ENCODE measurements at places on chromosomes 2 and 18.

GRCh38 chr18:78981989-78982620, 2.5 kb downstream of the SALL3 start:
- no peak for DNase-seq

GRCh38 chr2:120110062-120110362, 97.1 kb downstream of the EPB41L5 start:
- DNase-seq: no peak

- DNase-seq: peak; percentile 45
Measured at GRCh38 chr2:136527560-136527959, 237.8 kb upstream of the THSD7B start.

DNA sequence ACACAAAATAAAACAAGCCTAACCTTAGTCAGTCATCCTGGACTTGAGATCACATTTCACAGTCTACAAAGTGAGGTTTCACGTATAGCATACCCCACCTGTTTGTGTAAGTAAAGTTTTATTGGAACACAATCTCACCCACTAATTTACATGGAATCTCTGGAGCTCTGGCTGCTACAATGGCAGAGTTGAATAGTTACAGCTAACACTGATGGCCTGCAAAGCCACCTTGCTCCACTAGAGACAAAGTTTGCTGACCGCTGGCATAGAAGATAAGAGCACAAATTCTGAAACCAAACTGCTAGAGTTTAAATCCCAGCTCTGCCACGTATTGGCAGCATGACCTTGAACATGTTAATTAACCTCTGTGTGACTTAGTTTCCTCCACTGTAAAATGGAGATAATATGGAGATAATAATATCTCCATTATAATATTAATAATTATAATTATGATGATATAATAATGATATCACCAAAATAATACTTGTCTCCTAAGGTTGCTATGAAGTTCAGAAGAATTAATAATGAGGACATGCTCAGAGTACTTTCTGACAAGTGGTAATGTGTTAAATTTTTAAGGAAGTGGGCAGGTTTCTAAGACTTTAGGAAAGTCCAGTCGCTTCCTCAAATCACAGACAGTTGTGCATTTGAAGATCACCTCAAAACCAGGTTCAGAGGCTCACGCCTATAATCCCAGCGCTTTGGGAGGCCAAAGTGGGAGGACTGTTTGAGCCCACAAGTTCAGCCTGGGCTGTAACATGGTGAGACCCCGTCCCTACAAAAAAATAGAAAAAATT, 204.6 kb downstream of the SH3RF3 start:
- DNase-seq: no peak

- no peak for DNase-seq
Measured at GRCh38 chr2:216590780-216591179, 42.4 kb upstream of the IGFBP2 start.

DNA sequence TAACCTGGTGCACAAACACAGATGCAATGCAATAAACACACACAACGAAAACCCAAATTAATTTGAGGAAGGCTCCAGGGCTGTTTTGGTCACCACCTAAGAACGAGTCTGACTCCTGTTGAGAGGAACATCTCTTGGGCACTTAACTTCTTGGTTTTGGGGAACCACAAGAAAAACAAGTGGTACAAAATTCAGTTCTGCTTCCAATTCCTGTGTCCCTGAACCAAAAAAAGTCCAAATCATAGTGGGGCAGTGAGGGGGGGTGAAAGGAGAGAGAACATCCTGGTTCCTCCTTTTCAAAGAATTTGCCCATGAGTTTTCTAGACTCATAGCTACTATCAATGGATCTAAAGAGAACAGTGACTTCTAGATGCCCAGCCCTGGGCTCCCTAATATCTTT, 143.6 kb downstream of the COL4A4 start:
- no peak for DNase-seq

- DNase-seq: no peak
Measured at GRCh38 chr18:58756596-58757240, 85.5 kb downstream of the MALT1 start.

DNA sequence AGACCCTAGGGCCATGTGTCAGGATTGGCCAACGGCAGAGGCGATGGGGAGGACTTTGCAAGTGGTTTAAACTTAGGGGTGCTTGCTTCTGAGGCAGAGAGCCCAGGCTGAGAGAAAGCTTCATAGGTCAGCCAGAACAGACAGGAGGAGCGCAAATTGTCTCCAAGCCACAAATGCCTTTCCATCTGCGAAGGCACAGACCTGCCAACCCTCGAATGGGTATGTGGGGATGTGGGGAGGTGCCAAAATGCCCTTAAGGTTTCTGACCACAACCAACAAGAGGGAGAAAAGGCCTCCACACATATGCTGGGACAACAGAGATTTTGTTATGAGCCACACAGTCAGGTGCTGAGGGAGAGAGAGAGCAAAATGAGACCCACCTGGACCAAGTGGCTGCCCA, 283.6 kb downstream of the CYP26B1 start:
- no peak for DNase-seq

DNA sequence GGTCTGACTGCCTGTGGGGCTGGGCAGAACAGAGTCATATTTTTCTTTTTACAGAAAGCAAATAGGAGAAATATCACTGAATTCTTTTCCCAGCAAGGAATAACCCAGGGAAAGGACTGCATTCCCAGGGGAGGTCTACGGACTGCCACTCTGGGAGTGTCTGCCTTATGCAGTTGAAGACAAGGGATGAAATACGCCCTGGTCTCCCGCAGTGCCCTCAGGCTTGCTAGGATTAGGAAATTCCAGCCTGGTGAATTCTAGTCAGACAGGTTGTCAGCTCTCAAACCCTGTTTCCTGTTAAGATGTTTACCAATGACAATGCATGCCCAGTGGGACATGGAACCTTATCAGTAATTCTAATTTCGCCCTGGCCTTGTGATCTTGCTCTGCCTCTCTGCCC, 30.3 kb upstream of the PDK1 start:
- DNase-seq: no peak
